ENCODE measurements at places on chromosomes 7 and 10.

- no peak for DNase-seq
Measured at GRCh38 chr10:106226828-106227227, 937.7 kb downstream of the SORCS1 start.

DNA sequence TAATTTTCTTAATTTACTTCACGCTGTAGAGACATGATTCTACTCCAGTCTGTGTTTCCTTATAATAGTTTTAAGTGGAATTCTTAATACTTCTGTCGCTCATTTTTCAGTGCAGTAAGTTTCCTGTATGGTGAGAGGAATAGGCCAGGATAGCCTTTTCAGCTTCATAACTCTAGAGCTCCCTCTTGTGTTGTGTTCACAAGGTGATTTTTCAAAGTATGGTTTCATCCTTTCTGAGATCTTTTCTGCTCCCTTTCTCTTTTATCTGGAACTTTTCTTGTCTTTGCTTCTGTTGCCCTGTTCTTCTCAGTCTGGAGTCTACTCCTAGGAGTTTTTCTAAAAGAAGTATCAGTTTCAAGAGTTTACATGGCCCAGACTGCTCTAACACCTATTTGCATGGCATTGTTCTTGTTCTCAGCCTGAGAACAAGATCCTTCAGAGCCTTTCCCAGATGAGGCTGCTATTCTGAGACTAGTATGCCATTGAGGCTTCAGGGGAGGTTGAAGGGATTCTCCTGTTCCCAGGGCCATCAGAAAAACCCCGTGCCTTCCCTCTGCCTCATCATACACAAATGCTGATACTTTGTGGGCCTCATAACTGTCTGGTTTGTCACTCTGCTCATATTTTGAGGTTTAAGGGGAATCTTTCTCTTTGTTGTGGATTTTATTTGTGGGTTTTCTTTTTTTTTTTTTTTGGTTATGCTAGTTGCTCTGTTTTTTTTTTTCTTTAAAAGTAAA lies 21.8 kb downstream of the NET1 start:
- DNase-seq: no peak

- DNase-seq: no peak
Measured at GRCh38 chr7:158265743-158266080, 321.9 kb downstream of the PTPRN2 start.

DNA sequence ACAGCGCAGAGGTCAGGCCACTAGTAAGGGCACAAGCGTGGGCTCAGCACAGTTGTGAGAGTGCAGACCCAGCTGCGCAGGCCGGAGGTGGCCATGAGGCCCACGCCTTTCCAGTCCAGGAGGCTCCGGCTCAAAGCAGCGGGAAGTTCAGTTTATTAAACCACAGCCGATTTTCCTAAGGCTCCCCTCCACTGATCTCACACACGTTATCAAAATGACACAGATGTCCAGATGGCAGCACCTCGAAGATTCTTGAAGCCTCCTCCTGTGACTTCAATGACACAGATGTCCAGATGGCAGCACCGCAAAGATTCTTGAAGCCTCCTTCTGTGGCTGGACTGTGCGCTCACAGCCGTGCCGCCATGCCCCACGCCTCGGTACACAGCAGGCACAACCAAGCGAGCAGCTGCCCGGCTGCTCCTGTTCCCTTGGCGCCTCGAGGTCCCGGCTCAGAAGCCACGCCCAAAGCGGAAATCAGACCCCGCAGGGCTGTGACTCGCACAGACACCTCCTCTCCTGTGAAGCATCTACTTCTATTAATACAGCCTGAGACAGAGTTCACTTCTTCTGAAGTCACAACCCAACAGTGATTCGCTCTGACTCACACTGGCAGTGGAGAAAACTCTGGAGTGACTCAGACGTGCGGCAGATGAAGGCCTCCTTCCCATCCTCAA lies 122.7 kb downstream of the MAD1L1 start:
- no peak for DNase-seq

DNA sequence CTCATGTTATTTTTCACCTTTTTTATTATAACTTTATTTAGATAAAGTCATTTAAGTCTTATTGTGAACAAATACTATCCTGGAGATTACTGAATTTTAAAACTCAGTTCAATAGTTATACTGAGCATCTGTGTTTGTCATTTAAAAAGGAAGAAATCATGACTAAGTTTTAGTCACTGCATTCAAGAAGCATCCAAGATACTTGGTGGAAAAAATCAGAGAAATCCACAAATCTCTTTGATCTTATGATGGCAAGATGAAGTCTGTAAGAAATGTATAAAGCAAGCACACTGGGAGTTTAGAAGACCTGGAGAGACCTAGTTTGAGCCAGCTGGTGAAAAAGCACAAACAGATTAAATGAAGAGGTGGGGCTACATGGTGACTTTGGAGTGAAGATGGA lies 529.8 kb upstream of the IGFBP3 start:
- DNase-seq: no peak

DNA sequence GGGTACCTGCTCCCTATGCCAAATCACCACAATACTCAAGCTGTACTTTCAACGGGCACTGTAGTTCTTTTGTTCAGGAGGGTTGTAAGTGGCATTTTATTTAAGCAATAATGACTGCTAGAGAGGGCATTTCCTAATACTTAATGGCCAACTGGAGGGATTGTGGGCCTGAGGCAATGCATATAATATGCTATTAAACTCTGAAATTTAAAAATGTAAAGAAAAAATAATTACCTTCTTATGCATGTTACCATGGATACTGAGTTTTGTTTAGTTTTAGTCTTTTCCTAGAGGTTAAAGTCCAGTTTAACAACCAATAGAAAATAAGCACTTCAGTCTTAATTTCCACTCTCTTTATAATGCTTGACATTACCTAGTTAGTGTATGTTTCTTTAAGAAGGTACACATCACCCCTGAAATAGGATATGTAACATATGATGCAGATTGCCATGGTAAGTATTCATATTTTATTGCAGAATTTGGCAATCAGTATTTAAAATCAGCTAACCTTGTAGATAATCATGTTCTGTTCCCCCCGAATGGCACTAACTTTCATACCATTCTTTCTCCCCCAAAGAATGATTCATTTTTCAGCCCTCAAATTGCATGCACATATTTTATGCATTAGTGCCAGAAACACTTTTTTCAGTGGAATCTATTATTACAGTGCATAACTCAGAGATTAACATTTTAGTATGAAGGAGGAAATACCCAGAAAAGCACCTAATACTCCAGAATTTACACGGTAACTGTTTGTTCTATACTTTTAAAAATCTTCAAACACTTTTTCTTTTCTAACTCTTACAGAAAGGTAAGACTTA lies 90.3 kb upstream of the ZNF438 start:
- no peak for DNase-seq

DNA sequence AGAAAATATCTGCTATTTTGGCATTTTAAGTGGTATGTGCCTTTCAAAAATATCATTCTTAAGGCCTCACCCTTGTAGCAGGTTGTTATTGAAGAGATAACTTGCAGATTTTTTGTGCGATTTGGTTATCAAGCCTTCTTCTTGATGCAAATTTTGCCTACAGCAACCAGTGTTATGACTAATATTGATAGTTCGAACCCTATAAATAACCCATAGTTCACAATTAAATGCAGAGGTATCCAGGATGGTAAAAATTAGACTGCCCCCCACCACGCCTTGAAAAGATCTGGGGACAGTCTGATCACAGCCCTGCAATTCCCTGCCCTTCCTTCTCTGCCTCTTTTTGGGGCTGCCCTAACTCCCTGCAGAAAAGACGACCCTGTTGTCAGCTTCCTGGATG lies 28.4 kb upstream of the RAPGEF5 start:
- no peak for DNase-seq
